ENCODE measurements at places on chromosomes 7 and 10.

GRCh38 chr7:102223184-102223583 is 63.5 kb upstream of the SH2B2 start:
- DNase-seq = no peak

DNA sequence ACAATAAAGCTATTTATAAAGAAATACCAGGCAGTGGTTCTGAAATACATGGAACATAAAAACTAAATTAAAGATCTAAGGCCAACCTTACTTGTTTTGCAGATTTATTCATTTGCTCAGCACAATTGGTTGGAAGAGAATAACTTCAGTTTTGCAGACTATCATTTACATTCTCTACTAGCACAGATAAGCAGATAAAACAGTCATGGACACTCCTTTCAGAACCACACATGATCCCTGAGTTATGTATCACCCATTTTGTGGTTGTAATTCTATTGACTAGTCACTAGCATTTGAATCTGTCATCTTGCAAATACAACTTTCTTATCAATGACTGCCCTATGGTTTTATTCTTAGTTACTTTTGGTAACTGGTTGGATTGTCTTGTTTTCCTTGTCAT is 45.1 kb downstream of the PRKAR2B start:
- no peak for DNase-seq

DNA sequence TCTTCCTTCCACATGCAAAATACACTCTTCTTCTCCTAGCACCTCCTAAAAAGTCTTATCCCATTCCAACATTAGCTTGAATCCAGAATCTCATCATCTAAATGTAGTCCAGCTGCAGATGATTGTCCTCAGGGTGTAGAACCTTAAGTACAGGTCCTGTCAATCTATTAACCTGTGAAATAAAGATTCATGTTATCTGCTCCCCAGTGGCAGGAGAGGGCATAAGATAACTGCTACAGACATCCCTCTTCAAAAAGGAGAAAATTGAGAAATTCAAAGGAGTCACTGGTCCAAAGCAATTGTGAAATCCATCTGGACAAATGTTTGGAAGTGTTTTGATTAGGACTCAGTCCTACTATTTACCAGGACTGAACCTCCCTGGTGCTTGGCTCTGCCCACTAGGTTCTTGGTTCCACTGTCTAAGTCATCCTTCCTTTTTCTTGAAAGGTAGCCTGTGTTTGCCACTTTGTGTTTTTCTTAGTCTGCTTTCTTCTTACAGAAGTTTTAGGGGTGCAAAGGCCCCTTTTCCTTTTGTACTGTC is 96.2 kb downstream of the ADD3 start:
- DNase-seq = no peak

DNA sequence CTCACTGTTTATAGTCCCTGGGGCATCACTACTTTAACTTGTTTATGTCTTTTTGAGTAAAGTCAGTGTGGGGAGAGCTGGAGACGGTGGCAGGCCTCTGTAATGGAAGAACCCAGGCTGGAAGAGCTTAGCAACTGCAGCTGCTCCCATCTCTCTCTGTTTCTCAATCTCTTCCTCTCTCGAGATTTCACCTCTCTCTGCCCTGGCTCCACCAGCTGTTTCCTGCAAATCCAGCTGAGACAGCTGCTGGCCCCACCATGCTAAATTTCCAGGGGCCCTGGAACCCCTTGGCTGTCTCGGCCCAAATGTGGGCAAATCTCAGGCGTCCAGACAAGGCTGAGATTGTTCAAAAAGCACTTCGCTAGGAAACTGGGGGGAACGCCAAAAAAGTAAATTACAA is 25.8 kb upstream of the SLF2 start:
- no peak for DNase-seq

DNA sequence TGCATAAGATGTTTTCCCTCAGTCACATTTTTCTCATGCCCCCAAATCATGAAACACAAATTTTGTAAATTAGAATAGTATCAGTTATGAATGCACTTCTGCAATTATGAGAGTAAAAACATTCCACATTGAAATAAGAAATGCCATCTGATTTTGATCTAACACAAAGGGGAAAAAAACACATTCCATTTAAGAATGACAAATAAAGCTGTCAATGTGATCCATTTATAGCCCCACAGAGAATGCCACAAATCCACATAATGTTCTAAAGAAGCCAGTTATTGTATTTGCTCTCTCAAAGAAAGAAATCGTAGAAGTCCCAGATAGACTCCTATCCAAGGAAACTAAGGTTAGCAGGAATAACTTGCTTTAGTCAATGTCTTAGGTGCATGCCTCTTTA is 48.7 kb upstream of the RHOBTB1 start:
- no peak for DNase-seq

DNA sequence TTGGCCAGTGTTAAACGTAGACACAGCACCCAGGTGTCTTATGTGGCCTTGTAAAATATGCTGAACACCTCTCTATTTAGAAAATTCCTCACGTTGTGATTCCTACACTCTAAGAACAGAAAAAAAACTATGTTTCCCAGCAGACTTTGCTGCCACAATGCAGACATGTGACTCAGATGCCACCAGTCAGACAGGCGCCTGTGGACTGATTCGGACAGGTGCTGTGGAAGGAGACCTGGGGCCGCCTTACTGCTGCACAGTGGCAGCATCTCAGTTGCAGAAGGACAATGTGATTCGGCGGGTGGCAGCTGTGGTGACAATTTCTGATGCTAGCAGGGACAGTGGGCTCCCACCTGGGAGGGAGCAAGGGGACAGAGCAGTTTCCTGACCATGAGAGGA is 88.8 kb downstream of the C10orf90 start:
- no peak for DNase-seq

DNA sequence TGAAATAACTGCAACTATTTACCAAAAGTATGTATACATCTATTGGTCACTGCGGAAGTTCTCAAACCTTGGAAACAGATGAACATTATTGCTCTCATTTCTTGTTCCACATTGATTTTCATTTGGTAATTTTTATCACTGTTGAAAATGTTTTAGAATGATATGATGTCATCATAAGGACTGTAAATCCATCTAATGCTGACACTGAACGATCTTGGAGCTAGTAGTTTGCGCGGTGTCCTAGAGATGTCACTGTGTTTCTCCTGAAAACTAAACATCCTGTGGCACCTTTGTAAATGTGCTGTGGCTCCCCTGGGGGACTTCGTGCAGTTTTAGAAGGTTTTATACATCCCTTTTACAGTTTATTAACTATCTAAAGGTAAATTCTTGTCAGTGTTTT is 73.5 kb downstream of the DNAJB9 start:
- no peak for DNase-seq

- DNase-seq = no peak
Measured at GRCh38 chr10:113929522-113929921, 75.1 kb downstream of the NHLRC2 start.

DNA sequence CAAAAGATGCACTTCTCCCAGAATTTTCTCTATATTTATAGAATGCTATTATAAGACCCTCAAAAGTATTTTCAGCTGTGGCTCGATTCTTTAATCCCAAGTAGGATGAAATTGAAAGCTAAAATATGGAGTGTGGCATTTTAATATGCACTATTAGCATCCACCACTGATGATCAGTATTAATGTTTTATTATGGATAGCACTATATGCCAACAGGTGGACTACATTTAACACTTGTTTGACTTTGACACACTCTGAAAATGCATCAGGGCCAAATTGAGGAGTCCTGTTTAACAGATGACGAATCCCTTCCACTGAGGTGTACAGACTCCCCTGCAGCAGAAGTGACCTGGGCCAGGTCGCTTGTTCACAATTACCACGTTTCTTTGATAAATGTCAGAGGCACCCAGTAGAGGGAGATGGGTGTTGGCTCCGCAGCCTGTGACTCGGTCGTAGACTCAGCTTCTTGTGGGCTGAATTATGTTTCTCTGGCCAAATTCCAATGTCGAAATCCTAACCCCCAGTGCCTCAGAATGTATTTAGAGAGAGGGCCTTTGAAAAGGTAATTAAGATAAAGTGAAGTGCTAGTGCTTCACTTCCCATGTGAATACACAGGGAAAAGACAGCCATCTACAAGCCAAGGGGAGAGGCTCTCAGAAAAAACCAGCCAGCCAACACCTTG is 48.1 kb downstream of the WIPF3 start:
- DNase-seq = peak; percentile 57

DNA sequence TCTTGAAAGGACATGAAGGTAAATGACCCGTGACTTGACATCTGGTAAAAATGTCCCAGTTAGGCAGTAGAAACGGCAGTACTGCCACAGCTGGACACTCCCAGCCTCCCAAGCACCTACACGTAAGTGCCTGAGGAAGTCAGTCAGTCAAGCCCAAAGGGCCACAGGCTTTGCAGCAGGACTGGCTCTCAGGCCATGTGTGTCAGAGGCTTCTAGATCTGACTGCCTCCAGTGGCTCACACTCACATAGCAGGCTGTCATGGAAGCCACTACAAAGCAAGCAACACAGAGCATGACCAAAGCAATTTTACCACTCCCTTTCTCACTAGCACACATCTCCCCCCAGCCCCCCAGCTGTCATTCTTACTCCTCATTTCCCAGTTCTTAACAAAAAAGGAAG is 17.8 kb upstream of the CCNJ start:
- DNase-seq = no peak

GRCh38 chr10:31646519-31646918 is 282.1 kb downstream of the ARHGAP12 start:
- no peak for DNase-seq

DNA sequence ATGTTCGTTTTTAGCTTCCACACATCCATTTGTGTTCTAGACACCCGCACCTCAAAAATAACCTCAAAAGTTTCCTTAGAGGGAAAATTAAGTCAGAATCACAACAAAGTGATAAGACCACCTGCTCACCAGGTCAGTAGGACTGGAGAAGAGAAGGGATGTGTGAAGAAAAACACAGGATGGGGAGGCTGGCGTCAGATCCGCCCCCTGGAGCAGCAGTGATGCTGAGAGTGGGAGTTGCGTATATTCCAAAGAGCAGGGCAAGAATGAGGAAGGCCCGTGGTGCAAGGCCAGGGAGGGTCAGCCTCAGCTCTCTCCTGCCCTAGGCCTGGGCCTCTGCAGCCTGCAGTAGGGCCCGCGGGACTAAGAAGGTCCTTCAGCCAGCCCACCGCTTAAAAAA is 28.7 kb downstream of the CRTAC1 start:
- no peak for DNase-seq

GRCh38 chr7:111408724-111409123 is 153.6 kb downstream of the IMMP2L start:
- DNase-seq = no peak

DNA sequence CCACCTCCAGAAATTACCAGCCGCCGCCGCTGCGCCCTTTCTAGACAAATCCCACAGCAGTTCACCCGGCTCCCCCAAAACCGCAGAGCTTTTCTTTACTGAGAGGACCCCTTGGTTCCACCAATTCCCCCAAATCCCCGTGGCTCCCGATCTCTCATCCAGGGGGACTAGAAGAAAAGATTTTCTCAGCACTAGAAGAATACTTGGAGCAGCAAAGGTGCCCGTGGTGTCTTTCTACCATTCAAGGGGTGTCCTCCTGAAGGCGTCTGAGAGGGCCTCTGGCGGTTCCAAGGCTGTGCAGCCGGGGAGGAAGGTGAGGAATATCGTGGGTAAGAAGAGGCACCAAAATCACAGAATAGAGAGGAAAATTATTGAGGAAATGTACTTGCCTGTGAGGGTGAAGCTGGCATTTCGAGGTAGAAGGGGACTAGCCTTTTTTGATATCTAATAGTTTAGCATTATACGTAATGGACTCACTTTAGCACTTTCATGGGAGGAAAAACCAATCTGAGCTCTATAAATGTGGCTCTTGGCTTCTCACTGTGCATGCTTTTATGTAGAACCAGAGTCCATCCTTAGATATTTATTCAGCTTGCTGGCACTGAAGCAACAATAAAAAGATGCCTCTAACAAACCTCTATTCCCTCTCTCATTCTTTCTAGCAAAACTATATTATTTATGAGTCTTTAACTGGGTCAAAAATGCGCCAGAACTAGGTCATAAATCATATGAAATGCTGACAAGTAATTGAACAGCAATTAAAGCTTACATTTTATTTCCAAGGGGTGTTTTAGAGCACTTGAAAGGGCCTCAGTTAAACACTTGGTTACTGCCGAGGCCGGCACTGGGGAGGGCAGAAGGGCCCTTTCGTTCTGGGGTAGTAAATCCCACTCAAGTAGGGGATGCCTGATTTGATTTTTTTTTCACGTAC is 13.8 kb upstream of the HOXA2 start:
- DNase-seq = peak; percentile 74

DNA sequence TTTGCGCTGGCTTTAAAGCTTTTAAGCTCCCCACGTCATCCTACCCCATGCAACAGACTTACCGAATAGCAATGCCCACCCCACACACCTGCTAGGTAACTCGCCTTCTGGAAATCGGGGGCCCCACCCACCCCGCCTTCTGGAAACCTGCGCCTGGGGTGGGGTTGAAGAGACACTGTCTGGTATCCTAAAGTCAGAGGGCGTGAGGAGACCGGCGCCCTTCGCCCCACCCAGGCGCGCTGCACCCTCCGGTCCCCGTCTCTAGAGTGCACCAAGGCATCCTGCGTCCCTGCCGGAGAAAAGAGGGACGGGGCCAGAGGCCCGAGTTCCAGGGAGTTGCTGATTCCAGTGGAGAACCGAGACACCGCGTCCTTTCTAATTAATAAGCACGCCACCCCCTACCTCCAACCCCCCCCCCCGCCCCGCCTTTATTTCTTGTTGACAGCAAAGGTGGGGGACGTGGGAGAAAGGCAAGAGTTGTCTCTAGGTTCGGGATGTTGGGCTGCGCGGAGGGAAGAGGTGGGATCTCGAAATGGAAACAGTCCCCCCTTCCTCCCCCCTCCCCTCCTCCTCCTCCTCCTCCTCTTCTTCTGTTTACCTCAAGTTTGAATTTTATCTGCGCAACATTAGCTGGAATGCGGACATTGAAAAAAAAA is 220.9 kb upstream of the MKLN1 start:
- no peak for DNase-seq

DNA sequence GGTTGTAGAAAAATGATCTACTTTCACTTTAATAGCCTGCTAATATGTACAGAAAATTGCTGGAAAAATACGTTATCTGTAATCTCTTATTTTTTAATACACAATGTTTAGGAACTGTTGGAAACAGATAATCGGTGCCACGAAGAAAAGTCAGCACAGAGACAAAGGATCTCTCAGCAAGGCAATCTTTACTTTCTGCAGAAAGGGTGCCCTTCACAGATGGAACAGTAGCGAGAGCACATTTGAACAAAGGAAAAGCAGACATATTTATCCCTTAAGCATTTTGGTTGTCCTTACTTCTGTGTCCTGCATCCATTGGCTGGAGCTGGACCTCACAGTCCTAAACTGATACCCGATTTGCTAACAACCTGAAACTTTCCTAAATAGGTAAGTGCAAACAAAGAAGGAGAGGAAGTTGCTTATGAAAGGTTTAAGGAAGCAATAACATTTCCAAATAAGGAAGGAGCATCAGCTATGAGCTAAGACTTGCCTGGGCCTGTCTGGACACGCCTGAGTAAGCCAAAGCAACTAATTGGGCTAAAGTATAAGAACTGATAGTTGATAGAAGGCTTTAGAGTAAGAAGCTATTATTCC is 640.0 kb downstream of the SH2D4B start:
- no peak for DNase-seq
